KG1 (cell line): ENCODE measurements at places on chromosomes 6 and 20.
A peak's percentile ranks its signal among the peaks of the same experiment; 100 is the strongest.

- DNase-seq, result no peak
Measured at GRCh38 chr6:4638641-4639040, 137.6 kb upstream of the CDYL start.

DNA sequence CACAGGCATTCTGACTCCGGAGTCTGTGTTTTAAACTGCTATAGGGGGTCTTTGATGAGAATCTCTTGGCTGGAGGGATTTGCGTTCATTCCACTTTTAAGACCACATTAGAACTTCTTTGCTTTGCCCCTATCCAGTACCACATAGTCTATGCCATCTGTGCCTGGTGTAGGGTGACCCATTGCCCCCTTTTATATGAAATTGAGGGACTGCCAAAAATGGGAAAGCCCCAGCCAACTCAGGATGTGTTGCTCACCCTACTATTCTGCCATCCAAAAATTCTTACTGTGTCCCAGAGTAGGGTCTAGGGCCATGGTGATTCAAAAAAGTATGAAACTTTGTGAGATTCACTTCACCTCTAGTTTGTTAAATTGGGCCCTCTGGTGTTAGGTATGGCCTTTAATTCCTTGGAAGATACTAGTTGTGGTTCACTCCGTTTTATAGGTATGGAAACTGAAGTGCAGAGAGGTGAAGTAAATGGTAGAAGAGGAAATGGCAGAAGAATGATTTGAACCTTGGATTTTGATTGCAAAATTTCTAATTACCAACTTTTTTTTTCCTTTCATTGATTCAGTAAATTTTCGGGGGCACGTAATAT, 1.4 kb downstream of the PFDN4 start:
- DNase-seq, result no peak

DNA sequence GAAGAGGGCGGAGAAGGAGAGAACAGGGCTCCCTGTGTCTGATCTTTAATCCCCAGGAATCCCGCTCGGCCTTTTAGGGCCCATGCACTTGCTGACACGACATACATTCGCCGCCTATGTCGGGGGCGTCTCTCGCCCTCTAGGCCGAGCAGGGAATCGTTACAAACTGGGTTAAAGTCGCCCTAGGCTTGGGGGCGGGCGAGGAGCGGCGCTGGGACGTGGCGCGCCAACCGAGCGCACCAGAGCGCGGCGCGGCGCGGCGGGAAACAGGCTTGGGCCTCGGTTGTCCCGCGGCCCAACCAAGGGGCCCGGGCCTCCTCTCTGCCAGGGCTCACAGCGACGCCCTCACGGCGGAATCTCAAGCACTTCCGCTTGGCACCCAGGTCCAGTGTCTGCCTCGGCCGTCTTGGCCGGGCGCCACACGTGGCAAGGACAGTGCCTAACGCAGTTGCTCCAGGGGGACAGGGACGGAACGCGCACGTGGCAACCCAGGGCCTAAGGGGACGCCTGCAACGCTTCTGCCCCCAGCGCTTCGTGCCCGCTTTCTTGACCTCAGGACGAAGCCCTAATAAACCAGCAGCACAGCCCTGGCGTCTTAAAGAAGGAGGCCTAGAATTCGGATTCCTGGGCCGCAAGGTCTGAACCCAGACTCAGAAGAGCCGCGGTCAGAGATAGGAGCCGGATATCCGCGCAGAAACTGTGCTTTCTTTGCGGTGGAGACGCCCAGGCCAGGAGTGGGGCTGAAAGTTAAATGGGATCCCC, 71.5 kb downstream of the NCR2 start:
- DNase-seq, result no peak

DNA sequence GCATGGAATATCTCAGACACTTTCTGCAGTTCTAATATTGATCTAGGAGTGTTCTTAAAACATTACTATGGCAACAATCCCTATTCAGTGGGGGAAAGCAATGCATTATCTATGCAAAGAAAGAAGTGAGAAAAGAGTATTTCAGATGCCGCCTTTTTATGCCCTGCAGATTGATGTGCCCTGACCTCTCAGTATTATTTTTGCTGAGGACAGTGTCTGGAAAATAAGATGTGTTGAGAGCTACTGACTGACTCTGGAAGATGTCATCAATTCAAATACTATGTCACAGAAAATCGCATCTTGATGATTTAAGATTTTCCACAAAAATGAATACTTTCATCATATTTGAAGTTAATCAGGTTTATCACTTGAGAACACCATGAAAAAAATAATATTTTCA, 22.9 kb upstream of the SPACA1 start:
- DNase-seq, result no peak

- no peak for DNase-seq
Measured at GRCh38 chr20:6044115-6044514, 9.7 kb downstream of the LRRN4 start.

- DNase-seq, result no peak
Measured at GRCh38 chr6:3522561-3523260, 65.9 kb upstream of the SLC22A23 start.

GRCh38 chr20:11452326-11452725, 465.4 kb upstream of the BTBD3 start:
- DNase-seq, result no peak

DNA sequence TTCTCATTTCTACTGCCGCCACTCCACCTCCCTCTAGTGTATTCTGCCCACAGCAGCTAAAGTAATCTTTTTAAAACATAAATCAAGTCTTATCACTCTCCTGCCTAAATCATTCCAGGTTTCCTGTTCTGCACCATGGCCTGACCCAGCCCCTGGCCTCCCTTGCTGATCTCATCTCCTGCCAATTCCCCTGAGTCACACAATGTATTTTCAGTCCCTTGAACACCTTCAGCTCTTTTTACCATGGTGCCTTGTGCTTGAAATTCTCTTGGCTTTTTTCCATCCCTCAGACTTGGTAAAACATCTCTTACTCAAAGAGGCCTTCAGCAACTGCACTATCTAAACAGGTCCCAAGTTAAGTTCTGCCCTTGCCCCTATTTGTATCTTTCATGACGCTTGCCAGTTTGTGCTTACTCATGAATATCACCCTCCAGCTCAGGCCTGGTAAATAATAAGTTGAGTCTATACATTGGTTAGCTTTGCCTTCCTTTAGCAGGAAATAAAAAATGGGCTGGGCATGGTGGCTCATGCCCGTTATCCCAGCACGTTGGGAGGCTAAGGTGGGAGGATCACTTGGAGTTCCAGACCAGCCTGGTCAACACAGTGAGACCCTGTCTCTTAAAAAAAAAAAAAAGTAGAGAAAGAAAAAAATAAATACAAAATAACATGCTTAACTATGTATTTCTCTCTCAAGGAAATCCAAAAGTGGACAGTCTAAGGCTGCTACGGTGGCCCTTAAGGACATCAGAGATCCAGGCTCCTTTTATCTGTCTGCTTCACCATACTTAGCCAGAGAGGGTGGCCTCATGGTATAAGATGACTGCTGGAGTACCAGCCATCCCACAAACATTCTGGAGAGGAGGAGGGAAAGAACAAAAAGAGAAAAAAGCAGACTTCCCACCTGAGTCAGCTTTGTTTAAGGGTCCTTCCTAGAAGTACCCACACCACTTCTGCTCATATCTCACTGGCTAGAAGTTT, 62.2 kb downstream of the ARFGEF2 start:
- DNase-seq, result no peak

- no peak for DNase-seq
Measured at GRCh38 chr20:51326201-51326819, 216.2 kb downstream of the NFATC2 start.

DNA sequence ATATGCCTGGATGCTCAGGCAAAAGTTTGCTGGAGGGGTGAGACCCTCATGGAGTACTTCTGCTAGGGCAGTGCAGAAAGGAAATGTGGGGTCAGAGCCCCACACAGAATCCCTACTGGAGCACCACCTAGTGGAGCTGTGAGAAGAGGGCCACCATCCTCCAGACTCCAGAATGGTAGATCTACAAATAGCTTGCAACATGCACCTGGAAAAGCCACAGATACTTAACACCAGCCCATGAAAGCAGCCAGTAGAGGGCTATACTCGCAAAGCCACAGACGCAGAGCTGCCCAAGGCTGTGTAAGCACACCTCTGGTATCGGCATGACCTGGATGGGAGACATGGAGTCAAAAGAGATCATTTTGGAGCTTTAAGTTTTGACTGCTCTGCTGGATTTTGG, 60.7 kb upstream of the GJE1 start:
- no peak for DNase-seq

DNA sequence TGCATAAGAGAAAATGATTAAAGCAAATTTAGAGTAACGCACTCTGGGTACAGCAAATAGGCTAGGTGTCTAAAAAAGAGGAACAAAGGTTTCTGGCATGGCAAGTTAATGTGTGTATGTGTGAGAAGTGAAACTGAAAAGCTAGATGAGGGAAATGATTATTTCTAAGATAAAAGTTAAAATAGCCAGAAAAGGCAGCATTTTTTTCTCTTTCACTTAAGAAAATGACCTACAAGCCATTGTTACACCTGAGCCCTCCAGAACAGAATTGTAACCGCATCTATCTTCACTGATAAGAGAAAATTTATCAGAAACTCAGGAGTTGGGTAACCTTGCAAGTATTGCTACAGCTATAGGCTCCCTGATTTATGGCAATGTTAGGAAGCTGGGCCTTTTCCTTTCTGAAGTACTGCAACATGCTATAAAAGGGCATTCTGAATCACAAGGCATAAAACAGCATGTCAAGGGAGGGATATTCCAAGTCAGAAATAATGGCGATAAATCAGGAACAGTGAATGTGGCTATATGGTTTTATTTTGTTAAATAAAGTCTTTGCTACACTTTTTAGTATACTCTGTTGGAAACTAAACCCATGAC, 395.3 kb downstream of the TBC1D32 start:
- peak; percentile 52 for DNase-seq

- no peak for DNase-seq
Measured at GRCh38 chr6:8749465-8749864, 314.1 kb upstream of the SLC35B3 start.

DNA sequence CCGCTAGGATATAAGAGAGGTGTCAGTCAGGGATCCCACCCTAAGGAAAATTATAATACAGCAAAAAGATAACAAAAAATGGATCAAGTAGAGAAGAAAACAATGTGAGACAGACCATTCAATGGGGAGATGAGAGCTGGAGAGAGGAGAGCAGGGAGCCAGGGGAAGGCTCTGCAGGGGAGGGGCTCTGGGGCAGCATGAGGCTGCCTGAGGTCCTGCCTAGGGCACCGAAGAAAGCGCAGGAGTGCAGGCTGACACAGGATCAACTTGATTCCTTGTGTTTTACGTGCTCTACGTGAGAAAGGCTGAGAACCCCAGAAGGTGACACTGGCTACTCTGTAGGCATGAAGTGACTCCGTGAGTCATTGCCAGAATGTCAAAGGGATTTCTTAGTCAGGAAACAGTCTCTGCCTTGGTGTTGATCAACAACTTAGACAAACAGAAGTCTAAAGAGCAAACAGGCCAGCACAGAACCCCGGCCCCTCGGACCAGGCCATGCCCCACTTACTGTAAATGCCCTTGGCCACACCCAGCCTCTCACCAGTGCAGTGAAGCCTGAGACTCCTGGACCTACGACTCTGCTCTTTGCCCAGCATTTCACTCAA, 290.1 kb upstream of the PRDM1 start:
- DNase-seq, result no peak

- no peak for DNase-seq
Measured at GRCh38 chr6:65776332-65776731, 69.3 kb upstream of the EYS start.

GRCh38 chr20:53750827-53751619, 157.4 kb upstream of the ZNF217 start:
- DNase-seq, result peak; percentile 84

DNA sequence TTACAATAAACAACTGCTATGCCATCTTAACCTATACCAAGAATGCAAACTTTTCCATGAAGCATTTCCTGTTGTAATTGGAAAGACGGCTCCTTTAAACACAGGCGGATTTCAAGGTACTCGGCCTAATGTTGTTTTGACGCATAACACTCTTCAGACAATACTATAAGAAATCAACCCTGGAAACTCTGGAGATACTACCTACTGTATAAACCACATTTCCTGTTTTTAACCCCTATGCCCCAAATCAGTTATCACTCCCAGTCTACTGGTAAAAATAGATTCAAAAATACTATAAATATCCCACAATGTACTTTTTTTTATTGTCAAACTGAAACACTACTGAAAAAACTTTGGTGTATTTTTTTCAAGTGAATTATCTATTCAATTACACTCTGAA, 118.1 kb downstream of the IRF4 start:
- DNase-seq, result no peak

GRCh38 chr6:108561742-108562502, 1.2 kb downstream of the FOXO3 start:
- no peak for DNase-seq

- no peak for DNase-seq
Measured at GRCh38 chr6:138652824-138653223, 120.7 kb upstream of the CCDC28A start.

DNA sequence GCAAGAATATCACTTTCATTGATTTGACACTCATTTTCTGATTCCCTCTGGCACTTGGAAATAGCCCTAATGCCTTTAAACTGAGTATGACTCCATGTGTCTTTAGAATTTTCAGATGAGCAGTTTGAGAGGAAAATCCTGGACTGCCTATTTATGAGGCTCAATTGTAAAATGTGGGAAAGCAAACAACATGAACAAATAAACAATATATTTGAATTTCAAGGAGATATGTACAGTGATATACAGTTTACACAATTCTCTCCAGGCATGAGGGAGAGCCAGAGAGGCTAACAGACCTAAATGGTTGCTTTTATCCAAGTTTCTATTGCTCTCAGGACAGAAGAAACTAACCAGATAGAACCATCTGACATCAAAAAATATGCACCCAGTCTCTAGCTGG, 748.2 kb upstream of the NRSN1 start:
- no peak for DNase-seq

DNA sequence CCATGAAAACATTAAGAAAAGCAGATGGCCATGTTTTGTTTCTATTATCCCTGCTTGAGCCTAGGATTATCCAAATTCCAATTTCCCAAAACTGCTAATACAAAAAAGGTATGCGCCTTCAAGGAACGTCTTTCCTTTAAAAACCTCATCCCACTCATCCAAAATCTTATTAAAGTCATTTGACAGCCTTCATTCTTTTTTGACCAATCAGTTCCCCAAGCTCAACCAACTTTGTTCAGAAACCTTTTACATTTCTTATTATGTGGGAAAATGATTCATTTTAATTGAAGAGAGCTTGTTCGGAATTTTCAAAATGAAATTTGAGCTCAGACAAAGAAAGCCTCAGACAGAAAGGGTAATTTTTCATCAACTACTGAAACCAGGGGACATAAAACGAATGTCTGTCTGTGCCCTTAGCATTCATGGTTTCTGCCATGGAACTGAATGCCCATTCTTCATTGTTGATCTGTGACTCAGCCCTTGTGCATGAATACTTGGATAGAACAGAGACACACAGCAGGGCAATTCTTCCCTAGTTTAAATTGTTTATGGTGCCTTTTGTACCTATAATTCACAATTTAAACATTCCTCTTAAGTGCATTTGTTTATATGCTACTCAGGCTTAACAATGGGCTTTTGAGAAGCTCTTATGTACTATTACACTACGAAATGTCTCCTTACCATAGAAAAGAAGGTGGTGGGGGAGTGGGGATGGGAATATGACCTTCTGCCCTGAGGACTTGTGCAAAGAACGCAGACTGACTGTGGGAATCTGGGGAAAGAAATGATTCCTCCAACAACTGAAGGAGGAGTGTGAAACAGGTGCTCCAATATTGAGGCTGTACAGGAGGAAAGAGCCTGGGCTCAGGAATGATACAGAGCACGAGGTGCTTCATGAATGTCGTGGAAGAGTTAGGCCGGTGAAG, 49.8 kb upstream of the ERVFRD-1 start:
- no peak for DNase-seq
